ENCODE measurements at places on chromosomes 3 and 15. TPM values are rescaled to one million over a fixed set of nuclear protein-coding genes. Genes with fewer than 3 reads are reported as not detected.
A peak's percentile ranks its signal among the peaks of the same experiment; 100 is the strongest.

FSIP1 gene
- 0.50 TPM for total RNA-seq

CPLX3 gene
- total RNA-seq, result 24.5 TPM

TSPAN3 gene
- total RNA-seq, result 151 TPM

HYAL1 gene
- total RNA-seq, result 24.6 TPM

HIGD2B gene
- not detected for total RNA-seq

- DNase-seq, result no peak
These were observed 32.7 kb downstream of the CEMIP start for GRCh38 chr15:80811781-80812315.

DNA sequence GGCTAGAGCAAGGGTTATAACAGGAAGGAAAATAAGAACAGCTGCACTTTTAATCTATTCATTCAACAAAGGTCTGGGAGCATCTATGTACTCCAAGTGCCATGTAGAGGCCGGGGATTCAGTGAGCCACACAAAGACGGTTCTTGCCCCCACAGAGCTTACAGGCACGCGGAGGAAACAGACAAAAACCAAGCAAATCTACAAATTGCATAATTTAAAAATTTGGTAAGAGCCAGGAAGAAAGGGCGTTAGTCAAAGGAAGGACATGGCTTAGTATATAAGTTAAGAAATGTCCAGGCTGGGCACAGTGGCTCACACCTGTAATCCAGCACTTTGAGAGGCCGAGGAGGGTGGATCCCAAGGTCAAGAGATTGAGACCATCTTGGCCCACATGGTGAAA, 10.4 kb upstream of the GREM1 start:
- no peak for DNase-seq

DNA sequence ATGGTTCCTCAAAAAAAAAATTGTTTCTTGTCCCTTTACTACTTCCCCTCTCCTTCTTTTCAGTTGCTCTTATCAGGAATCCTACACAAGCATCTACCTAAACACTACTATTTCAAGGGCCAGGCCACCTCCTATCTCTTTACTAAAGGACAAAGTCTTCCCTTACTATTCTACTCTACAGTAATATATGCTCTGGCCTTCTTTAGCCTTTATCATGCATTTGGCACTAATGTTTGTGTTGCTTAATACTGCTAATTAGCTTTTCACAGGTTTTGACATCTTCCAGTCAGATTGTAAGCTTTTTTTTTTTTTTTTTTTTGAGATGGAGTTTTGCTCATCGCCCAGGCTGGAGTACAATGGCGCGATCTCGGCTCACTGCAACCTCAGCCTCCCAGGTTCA, 5.3 kb downstream of the CEP19 start:
- DNase-seq, result no peak

DNA sequence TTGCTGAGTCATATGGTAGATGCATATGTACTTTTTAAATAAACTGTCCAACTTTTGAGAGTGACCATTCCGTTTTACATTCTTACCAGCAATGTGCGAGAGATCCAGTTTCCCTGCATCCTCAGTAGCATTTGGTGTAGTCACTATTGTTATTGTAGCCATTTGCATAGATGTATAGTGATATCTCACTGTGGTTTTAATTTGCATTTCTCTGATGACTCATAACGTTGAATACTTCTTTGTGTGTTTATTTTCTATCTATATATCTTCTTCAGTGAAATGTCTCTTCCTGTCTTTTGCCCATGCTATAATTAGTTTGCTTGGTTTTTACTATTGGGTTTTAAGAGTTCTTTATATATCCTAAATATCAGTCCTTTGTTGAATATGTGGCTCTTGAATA, 255.7 kb upstream of the GRM7 start:
- DNase-seq, result no peak

GRCh38 chr15:101723874-101724674, at the start of gene TARS3:
TARS3 (minus strand) TSS chr15:101724473; CDS start chr15:101724387, 86 bp downstream.
- peak; percentile 96 for DNase-seq

- no peak for DNase-seq
These were observed 13.8 kb upstream of the CCR1 start for GRCh38 chr3:46221938-46222337.

DNA sequence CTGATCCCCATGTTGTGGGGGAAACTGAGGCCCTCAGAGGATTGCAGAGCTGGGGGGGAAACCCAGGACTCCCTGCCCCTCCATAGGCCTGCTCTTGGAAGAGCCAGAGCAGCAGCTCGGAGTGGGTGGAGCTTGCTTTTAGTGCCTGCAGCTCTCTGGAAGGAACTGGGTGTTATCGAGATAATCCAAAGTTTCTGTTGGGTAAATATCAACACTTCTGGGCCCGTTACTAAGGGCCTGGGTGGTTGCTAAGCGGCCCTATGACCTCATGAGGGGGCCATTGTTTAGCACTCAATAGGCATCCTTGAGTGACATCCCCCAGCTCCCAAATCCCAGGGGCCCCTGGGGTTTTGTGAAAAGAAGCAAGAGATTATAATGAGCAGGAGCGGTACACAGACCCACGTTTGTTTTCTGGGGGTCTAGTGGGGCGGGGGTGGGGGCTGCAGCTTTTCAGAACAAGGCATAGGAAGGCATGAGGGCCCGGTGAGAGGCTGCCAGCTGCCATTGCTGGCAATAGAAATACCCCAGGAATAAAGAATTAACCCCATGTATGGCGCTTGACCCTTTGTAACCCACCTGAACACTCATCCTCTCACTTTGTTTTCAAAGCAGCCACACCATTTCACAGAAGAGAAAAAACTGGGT, 48.3 kb upstream of the ATP2B2 start:
- DNase-seq, result no peak

GRCh38 chr3:59812237-59813147, 762.7 kb upstream of the CFAP20DC start:
- DNase-seq, result no peak

DNA sequence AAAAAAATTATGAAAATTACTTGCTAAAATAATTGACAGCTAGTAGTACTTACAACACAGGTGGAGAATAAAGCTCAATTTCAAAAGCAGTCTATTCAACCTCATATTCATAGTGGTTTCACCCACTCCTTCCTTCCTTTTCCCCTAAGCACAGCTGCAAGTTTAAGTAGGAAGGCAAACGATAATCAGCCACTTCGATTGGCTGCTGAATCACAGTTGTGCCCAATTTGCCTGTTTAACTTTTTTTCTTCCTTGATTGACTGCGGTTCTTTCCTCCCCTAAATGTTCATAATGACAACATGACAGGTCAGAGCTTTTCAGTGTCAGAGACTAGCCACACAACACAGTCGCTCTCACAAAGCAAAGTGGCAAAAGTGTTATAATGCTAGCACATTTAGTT, 468.0 kb upstream of the GBE1 start:
- DNase-seq, result no peak

DNA sequence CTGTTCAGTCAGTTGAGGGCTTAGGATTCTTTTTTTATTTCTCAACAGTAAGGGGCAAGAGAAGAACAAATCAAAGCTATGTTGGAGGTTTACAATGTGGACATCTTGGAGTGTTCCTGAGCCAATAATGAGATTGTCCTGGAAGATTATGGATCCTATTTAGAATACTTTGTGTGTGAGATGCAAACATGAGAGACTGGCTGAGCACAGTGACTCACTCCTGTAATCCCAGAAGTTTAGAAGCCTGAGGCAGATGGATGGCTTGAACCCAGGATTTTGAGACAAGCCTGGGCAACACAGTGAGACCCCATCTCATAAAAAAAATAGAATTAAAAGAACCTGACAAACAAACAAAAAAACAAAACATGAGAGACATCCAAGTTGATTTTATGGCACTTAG, 351.6 kb downstream of the GAP43 start:
- DNase-seq, result no peak

- DNase-seq, result no peak
These were observed 212.9 kb upstream of the CMC1 start for GRCh38 chr3:28028554-28028953.

- no peak for DNase-seq
These were observed 89.9 kb downstream of the ATP10A start for GRCh38 chr15:25773248-25773647.

DNA sequence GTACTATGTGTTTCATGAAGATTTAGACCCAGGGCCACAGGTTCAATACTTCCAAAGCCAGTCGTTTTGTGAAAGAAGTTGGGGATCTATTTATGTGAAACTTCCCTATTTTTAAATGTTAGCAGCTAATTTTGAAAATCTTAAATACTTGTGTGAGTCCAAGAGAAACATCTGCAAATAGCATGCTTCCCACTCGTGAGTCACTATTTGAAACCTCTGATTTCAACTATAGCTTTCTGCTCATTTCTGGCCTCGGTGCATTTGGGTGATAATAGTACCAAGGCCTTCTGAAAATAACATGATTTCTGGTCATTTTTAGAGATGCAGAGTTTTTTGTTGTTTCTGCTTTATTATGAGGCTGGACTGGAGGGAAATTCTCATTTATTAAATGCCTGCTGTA, 110.0 kb downstream of the OPA1 start:
- no peak for DNase-seq

GRCh38 chr15:100131321-100132224, 210.2 kb downstream of the ADAMTS17 start:
- peak; percentile 72 for DNase-seq
